ENCODE measurements at places on chromosomes 6 and 20.

DNA sequence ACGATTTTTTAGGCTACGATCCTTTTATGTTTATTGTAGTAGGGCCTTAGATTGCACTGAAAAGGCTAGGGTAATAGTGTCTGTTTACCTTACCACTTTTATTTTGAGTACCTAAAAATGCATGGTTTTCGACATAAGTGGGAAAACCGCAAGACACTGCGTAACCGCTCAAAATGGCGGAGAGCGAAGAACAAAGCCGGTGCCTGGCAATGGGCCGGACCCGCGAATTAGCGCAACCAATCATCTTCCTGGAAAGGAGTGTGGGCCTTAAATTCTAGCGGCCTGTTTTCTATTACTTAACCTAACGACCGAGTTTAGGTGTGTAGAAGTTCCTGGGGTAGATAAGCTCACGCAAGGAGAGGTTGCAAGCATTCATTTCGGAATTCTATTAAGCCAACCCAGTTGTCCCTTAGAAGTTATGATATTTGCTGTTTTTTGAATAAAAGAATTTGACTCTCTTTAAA, 118.0 kb downstream of the HFE start:
- peak; percentile 80 for DNase-seq

GRCh38 chr20:9457136-9457535, 57.3 kb upstream of the LAMP5 start:
- DNase-seq: no peak

DNA sequence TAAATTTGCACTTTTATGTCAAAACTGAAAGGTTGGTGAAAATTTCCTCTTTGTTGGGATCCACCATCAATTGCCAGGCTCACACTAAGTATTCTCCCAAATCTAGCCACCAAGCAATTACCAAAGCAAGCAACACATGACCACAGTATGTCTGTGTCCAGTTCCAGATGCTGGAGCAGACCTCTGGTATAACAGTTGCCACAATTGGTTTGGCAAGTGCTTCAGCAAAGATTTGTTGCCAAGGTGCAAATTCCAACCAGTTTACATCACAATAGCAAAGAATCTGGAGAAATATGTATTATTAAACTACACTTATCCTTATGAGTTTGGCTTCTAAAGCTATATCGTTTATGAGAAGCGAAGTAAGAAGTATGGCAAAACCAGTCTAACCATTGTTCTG, 6.4 kb downstream of the GTF2H5 start:
- DNase-seq: no peak

DNA sequence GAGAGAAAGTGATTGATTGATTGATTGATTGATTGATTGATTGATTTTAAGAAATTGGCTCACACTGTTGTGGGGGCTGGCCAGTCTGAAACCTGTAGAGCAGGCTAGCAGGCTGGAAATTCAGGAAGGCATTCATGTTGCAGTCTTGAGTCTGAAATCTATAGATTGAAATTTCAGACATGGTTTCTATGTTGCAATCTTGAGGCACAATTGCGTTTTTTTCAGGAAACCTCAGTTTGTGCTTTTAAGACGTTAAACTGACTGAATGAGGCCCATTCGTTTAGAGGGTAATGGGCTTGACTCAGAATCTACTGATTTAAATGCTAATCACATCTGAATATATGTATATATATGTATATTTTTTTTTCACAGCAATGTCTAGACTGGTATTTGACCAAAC, 106.3 kb downstream of the STXBP5 start:
- no peak for DNase-seq

DNA sequence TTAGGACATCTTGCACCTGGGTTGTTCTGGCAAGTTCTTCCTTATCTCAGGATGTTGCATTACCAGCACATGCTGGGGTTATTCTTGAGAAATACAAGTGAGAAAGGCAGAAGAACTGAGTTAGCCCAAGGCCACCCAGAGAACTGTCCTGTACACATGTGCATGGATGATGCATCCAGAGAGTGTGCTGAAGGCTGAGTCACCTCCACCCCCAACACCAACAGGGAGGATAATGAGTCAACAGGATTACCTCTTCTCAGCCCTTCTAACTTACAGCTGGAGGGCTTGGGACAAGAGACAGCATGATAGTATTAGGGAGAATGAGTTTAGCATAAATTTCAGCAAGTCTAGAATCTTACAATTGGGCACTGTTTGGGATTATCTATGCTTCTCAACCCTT, 8.5 kb downstream of the SCGN start:
- DNase-seq: peak; percentile 21

DNA sequence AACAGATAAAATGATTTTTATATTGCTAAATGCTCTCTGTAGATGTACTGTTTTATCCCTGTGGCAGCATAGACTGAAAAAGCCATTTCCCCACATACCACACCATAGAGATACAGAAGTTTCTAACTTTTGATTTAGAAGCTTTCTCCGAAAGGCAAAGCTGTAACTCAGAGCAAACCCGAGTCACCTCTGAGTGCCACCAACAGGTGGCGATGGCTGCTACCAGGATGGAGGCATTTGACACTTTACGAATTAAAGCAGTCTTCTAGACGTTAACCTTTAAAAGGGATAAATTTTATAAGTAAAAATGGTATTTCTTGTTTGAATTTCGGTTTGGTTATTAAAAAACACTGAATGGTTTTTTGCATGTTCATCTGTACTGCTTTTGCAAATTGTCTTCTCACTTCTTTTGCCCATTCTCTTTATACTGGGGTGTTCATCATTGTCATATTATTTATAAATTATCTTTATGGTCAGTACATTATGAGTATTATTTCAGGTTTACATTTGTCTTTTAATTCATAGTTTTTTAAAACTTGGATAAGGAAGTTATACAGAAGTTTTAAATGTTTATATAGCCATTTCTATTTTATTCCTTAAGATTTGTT, 201.0 kb upstream of the CEP162 start:
- no peak for DNase-seq

DNA sequence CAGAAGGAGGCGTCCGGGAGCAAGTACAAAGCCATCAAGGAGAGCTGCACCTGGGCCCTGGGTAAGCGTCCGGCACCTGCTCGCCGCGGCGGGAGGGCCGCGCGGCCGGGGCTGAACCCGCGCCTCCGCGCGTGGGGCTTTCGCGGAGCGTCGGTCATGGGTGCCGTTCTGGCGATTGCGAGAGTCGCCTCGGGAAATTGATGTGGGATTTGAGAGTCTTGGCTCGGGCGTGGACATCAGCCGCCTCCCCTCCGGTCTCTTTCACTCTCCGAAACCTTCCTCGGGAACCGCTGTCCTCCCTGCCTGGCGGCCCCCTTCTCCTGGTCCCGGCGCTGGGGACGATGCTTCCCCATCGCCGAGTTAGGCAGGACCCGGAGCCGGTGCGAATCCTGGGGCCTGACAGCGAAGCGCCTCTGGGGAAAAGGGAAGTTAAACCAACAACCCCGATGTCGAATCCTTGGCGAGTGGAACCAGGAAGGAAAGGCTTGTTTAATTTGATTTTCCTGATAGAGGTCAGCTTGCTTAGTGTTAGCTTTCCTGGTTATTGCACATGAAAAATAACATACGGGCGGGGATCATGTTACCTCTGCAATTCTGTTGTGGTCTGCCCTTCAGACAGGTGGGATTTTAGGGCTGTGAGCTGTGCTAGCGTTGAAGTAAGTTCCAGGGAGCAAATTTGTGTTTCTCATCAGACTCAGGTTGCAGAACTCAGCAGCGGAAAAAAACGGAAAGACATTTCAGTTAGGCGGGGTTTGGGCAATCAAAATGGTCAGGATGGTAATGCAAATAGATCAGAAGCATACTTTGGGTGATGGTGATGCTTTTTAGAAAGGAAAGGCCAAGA, 594 bp downstream of the ARFGEF3 start:
- DNase-seq: no peak

DNA sequence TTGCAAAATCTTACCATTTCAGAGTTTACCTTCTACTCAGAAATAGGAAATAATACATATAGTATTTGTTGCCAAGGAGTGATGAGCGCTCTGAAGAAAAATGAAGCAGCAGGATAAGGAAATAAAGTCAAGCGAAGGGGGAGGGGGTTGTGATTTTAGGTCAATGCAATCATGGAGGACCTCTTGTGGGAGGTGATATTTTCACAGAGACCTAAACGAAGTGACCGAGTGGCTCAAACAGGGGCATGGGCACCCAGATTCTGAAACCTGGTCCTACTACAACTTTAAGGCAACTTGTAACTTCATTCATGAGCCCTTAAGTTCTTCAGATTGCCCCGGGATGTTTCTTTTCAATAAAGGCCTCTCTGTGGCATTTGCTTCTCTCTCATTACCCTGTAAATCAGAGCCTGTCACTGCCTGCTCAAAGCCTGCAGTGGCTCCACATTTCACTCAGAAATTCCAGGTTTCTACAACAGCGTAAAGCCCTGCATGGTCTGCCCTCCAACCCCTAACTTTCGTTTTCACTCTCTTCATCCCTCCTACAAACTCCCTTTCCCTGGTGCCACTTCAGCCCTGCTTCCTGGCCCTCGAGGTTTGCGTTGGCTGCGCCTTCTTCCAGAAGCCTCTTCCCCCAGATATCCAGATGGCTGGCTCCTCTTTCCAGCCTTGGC, 162.7 kb downstream of the TBC1D7 start:
- no peak for DNase-seq

DNA sequence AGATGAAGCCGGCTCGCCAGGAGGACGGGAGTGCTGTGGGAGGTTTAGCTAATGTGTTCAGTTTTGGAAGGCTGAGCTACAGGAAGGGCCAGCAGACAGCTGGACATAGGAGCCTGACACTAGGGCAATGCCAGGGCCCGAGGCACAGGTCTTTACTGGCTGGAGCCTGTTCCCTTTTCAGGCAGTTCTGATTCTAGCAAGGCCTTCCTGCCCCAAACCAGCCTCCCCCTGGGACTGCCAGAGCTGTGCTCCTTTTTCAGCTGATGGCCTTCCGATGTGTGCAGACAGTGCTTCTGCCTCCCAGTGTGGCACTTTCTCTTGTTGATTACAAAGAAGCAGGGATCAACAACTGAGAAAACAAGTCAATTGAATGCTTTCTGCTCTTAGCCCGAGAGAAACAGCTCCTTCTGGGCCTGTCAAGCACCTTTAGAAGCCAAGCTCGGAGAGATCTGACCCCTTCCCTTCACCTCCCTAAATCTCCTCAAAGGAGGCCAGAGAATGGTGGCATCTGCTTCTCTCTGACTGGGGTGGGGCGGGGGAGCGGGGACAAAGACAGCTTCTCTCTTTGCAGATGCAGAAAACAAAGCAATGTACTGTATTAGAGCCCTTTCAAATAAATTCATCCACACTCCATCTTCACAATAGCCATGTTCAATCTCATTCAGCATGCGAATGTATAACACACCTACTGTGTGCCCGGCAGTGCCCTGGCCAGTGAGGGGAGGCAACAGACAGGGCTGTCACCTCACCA, 63.2 kb downstream of the RAB44 start:
- no peak for DNase-seq

DNA sequence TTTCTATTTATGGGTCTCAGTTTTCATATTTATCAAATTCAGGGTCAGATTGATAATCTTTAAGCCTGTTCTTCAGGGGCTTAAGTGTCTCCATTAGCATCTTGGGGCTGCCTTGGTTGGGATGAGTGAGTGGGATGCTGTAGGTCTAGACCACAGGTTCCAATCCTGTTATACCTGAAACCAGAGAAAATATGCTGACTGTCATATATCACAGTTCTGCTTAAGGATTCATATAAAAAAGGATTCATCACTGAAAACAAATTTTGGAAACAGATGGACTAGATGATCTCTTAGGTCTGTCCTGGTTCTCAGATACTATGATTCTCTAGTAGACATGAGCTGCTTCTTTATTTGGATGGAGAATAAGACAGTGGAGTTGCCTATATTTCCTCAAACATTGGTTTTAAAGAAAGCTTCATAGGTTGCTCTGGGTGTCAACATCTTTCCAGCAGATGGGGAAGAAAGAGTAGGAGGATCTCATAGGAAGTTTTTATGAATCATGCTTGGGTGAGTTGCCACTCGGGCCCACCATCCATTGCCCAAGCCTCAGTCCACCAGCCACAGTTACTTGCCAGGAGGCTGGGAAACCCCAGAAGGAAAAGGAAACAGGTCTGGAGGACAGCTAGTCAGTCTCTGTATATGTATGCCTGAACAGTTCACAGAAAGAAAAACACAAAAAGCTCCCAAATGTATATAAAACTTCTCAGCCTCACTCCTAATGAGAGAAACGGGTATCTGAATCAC, 42.9 kb upstream of the MAP7 start:
- DNase-seq: no peak

- DNase-seq: no peak
Measured at GRCh38 chr6:21026576-21027273, 492.5 kb downstream of the CDKAL1 start.

GRCh38 chr6:42911171-42912021, 4.5 kb upstream of the PTCRA start:
- DNase-seq: no peak

- no peak for DNase-seq
Measured at GRCh38 chr6:128569732-128570679, 49.6 kb upstream of the PTPRK start.

GRCh38 chr6:15913573-15913972, 215.3 kb upstream of the MYLIP start:
- no peak for DNase-seq

DNA sequence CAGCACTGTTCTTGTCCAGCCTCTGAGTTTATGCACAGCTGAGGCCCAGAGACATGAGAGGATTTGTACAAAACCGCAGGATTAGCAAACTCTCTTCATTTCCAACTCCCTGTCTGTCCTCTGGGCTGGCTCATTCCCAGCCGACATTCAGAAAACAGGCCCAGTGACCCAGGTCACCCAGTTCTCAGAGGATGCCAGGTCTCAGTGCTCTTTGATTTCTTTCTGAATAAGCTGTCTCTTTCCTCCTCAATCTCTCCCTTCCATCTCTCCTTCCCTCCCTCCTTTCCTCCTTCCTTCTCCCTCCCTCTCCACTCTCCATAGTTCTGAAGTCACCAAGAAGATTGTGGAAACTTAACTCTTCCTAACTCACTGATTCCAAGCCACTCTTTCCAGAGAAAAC, 372.7 kb upstream of the SULF2 start:
- no peak for DNase-seq

DNA sequence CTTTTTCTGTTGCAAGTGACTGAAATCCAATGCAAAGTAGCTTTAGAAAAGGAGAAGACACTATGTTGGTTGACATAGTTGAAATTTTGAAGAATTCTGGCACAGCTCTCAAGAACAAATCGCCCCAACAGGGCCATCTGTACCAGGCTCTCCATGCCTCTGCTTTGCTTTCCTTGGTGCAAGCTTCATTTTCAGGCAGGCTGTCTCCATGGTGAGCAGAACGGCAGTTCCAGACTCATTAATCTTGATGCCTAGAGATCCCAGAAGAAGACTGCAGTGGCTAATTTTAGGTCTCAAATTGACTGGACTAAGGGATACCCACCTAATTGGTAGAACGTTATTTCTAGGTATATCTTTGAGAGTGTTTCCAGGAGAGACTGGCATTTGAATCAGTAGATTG, 950.7 kb upstream of the FLRT3 start:
- DNase-seq: no peak

DNA sequence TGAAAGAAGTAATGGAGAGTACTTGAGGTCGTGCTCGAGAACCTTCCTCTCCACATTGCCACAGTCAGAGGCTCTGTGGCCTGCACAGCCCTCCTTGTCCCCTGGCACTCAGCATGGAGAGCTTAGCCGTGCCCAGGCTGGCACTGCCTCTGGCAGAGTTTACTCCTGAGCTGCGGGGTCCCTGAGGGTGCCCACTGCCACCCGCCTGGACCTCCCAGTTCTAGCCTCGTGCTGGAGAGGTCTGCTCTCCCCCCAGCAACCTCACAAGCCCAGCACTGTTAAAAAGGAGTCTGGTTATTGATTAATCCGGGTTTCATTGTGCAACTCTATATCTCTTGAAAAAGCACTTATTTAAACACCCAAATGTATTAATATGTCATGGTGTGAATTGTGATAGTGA, 226.8 kb downstream of the TMEM242 start:
- no peak for DNase-seq
